ENCODE measurements at places on chromosomes 13 and 19.
A peak's percentile ranks its signal among the peaks of the same experiment; 100 is the strongest.

GRCh38 chr19:56223481-56223880, 21.4 kb downstream of the ZSCAN5C start:
- DNase-seq, result no peak

- DNase-seq, result no peak
Observed at GRCh38 chr19:2329501-2329916, 1.0 kb downstream of the SPPL2B start.

GRCh38 chr19:33685541-33685940, 63.8 kb downstream of the CHST8 start:
- no peak for DNase-seq

DNA sequence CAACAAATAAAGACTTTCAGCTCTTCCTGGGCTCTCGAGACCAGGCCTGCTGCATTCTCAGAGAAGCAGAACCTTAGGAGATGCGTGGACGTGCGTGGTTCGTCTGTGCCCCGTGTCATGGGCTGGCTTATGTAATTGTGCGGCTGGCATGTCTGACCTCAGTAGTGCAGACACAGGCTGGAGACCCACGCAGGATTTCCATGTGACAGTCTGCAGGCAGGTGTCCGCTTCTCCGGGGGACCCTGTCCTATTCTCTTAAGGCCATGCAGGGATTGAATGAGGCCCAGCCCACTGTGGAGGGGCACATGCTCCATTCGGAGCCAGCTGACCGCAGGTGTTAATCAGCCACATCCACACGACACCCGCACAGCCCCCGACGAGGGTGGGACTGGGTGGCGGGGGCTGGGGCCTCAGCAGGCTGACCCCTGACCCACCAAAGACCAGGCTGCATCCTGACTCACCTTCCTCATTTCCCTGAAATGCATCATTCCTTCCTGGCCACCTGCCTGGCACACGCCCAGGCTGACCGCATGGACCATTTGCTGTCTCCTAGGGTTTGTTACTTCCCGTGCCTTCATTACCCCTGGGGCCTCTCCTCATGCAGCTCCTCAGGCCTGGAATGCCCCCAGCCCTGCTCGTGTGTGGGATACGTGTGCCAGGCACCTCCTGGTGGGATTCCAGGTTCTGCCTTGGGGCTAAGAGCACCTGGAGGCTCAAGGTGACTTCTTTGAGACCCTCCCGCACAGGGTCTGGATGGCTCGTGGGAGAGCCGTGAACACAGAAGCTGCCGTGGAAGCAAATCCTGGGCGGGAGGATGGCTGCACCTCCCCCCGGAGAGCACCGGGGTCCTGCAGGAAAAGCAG, 10.7 kb upstream of the MCF2L start:
- DNase-seq, result no peak

DNA sequence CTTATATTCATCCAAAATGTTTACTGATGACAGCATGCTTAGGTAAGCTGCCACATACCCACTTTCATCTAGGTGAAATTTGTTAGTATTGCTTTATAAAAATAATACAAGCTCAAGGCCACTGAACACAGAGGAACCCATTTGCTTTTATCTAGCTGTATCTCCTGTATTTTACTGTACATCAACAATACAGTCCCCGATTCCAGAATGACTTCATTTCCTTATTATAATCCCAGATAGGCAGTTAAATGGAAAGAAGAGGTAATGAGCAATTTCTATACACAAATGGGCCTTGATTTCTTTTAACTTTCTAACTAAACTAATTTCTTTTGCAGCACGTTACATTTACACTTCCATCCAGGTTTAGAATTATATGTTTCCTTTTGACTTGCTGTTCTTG, 86.2 kb downstream of the SHISA2 start:
- DNase-seq, result no peak

DNA sequence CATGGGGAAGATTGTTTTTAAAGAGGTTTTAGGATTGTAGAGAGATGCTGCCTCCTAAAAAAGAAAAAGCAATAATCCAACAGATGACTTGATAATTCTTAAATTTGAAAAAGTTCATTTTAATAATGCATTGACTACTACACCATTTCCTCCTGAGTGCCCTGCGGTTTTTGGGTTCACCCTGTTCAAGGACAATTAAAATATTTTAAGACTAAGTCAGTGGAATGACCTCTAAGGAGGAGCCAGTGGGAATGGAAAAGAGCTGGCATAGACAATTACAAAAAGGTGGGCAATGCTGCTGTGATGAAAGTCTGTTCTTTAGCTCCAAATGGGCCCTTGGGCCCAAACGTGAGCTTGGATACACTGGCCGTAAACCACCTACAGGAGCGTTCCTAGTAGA, 217.8 kb downstream of the LHFPL6 start:
- no peak for DNase-seq

DNA sequence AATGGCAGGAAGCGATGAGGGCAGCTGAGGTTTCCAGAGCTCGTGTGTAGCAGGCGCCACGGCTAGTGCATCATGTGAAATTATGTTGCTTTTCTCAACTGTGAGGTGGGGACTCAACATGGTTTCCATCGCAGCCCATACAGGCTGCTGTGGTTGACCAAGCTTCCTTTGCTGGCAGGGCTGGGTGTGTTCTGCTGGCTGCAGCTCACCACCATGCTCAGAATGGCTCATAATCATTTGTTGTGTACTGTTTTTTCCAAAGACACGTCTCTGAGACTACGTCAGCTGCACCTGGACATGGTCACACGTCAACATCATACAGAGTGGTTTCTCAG, 16.1 kb upstream of the RASA3 start:
- no peak for DNase-seq

DNA sequence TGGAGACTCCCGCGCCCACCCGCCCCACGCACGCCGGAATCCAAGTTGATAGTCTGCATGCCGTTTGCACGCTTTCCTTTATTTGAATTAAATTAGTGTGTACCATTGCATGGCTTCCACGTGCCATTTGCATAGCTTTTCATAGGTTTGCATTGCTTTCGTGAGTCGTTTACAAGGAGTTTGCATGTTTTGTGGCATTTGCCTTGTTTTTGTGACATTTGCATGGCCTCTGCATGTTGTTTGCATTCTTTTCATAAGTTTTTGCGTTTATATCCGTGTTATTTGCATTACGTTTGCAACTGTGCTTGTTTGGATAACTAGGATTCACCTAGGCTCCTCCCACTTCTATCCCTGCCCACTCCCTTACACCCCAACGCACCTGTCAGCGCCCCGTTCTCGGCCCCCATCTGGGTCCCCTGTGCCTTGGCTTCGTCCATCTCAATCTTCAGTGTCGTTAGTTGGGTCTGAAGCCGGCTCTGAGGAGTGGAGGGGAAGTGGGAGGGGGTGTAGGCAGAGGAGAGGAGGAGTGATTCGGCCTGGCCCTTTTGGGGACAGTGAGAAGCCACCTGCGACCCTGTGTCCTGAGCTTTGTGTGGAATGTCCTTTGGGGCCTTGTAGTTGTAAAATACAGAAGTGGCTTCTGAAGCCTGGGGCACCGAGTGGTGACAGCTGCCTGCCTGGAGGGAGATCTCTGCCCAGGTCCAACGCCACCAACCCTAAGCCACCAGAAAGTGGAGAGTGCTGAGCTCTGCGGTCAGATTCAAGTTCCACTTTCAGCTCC, 2.4 kb downstream of the CCDC194 start:
- no peak for DNase-seq

GRCh38 chr19:42529248-42529764, 1.0 kb upstream of the CEACAM1 start:
- peak; percentile 36 for DNase-seq

DNA sequence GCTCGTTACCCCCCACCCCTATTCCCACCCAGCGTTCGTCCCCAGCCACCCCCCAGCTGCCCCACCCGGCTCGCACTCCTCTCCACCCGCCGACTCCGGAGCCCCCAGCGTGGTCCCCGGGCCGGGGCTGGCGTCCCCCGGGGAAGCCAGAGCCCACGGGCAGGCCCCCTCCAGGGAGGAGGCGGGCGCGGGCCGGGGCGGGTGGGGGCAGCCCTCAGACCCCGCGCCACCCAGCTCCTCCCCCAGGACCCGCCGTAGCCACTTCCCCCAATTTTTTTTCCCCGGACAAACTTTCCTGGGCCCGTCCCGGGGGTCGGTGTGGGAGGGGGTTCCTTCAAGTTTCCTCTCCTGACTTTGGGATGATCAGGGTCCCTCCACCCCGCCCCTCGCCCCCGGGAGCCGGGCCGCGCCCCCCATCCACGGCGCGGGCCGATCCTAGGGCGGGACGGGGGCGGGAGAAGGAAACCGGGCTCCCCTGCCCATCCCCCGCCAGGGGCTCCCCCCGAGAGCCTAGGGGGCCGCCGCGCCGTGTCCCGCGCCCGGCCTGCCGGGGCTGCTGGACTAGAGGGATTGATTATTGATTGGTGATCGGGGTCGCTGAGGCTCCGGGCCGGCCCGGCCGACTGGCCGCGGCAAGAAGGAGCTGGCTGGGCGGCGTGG, 927 bp upstream of the TSHZ3 start:
- no peak for DNase-seq

- no peak for DNase-seq
Observed at GRCh38 chr13:42255886-42256285, 16.1 kb upstream of the AKAP11 start.

DNA sequence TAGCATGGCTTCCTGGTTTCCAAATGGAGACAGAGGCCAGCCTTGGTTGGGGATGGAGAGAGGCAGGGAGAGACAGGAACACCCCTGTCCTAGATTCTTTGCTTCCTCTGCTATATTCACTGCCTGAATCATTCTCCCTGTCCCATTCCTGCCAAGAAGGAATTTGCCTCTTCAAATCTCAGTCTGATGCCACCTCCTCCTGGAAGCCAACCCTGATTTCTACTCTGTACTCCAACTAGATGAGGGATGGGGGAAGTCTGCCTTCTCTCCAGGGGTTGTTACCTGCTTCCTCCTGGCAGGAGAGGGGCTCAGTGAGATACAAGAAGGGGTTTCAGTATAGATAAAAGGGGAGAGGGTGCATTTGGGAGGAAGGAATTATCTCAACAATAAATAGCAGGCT, 1.3 kb upstream of the ACTL9 start:
- no peak for DNase-seq

DNA sequence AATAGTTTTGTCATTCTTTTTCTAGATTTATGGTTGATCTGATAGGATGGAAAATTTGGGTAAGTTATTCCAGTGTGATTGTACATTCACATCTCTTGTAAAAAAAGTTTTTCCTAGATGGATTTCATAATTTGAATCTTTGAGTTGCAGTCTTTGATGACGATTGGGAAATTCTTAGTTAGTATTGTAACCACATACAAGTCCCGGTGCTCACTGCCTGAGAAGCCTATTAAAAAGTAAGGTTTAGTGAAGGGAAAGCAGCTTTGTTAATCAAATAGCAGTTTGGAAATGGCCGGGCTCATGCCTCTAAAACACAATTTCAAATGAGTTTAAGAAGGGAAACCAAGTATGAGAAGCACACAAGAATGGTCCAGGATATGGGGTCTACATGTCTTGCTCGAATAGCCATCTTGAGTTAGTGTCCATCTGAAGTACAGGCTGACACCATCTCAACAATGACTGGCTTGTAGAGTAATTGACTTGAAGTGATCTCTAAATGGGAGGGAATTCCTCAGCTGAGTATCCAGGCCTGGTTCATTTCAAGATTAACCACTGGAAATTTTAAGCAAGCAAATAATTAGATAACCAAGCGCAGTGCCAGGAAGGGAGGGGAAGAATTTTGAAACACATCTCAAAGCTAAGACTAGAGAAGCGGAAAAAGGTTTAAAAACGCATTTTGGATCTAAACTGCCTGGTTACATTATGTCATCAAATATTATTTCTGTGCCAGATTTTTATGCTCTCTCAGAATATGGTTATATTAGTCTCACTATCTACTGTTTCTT, 1145.6 kb upstream of the MIR17HG start:
- DNase-seq, result no peak

DNA sequence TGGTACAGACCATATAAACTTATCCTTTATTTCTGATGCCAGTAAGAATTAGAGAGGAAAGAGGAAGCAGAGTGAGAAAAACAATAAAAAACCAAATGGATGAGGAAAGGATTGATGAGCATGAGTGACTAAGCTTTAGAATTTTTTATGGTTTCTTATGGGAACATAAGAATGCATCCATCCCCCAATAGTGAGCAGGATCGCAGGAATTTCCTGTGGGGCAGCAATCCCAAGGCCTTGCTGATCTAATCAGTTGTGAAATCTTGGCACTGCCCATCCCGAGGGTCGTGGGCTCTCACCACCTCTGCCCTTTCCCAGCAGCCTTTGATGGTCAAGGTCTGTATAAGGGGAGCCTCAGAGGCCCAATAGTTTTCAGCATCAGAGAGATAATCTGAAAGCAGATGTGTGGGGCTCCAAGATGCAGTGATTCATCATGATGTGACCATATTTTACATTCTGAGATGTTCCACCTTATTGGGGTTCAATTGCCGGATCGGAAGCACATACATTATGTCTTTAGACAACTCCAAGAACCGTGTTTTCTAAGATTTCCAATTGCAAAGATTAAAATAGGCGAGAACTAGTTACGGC, 222.1 kb downstream of the DNAJC15 start:
- DNase-seq, result peak; percentile 92

- DNase-seq, result no peak
Observed at GRCh38 chr19:1970003-1970805, 29.2 kb downstream of the CSNK1G2 start.

GRCh38 chr19:995051-995827, 5.0 kb upstream of the GRIN3B start:
- no peak for DNase-seq

DNA sequence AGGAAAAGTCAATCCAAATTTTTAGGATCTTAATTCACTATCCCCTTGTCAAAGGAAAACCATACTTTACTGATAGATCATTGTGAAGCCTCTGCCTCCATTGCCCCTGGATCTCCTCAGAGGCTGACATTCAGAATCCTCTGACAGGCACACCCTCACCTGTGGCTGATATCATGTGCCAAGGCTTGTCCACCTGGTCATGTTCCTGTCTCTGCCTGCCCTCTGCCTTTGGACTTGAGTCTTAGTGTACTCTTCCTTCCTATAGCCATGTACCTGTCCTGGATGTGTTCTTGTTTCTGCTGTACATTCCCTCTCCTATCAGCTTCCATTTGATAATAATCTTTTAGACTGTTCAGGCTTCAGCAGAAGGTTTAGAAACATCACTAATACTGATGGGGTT, 179.4 kb downstream of the TNFSF13B start:
- no peak for DNase-seq

DNA sequence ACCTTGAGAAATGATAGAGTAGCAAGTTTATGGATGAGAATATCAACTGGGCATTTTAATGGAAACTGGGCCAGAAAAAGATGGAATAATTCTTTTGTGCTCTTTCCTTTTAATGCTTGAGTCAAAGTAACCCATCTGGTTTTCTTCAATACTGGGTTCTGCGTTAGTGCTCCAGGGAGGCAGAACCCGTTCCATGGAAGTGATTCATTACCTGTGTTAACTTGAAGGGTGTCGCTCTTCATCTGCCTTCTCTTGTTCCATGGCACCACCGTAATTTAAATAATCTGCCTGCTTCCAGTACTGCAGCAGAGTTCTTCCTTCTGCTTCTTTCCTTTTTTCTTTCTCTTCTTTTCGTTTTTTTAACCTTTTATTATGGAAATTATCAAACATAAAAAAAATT, 14.7 kb upstream of the USP12 start:
- no peak for DNase-seq

DNA sequence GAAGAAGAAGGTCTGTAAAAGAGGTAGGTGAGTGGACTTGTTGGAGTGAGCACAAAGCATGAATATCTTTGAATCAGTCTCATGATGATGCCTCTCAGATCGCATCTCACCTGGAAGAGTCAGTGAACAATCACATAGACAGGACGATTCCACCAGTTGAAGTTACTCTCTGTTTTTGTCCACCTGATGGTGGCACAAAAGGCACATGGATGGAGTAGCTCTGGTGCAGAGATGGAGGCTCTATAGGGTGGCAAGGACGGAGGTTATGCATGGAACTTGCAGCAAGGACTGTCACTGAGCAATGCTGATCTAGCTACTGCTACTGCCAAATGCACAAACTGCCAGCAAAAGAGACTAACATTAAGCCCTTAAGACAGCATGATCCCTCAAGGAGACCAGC, 10.3 kb upstream of the MYCBP2 start:
- no peak for DNase-seq

Measured in fibroblast of skin of abdomen (primary cell).